ENCODE measurements at places on chromosomes 16 and 17.

- DNase-seq: peak; percentile 54
Observed at GRCh38 chr16:4415538-4416199, 727 bp downstream of the CORO7 start.

DNA sequence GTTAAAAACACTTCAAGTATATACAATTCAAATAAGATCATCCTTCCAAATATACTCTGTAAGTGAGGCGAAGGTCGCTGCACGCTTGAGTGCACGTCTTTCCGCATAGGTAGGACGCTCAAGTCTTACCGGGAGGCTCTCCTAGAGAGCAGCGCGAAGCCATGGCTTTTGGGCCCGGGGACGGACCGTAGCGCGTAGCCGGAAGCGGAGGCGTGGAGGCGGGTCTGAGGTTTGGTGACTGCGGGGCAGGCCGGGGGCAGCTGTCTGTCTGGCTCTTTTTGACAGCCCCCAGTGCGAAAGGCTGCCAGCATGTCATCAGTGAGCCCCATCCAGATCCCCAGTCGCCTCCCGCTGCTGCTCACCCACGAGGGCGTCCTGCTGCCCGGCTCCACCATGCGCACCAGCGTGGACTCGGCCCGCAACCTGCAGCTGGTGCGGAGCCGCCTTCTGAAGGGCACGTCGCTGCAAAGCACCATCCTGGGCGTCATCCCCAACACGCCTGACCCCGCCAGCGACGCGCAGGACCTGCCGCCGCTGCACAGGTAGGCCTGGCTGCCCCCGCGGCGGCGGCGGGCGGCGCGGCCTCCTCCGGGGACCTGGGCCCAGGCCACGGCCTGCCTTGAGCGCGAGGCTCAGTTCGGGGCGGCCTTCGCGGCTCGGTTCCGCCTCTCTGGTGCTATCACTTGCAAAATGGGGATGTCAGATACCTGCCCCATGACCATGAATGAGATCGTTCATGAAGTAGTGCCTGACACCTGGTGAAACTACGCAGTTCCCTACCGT lies at the start of gene LONP2:
TSS of gene LONP2 (plus strand) at position 221 of the 783 bp plus-strand sequence. CDS start at position 310, 89 bp downstream.
- peak; percentile 94 for DNase-seq

DNA sequence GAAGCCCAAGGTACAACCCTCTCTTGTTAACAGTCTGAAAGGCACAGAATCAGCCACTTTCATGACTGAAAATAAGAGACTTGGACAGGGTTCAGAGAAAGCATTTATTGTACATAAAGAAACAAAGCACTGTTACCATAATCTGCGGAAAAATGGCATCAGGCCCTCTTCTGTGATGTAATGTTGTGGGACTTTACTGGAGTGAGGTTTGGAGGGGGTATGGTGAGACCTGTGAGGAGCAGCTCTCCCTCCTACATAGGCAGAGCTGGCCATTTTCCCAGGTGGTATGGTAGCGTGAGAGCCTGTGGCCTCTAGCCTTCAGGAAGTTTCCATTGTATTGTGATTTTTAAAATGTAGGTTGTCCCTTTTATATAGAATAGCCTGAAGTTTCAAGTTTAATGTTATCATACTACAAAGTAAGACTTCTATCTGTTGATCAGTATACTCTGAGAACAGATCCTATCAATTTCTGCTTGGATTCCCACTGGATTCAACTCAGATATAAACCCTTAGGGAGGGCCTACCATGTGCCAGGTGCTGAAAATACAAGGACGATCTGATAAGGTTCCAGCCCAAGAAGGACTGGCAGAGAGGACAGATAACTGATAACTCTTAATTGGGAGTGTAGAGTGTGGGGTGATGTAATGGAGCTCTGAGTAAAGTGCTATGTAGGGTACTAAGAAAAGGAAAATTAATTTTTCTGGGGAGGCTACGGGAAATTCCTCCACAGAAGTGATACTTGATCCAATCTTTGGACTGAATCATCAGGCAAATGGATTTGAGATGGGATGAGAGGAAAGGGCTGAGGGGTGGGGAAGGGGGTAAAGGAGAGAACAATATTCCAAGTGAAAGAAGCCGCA lies 4.1 kb upstream of the YPEL2 start:
- no peak for DNase-seq

- DNase-seq: peak; percentile 77
Observed at GRCh38 chr17:75854101-75854748, 910 bp downstream of the WBP2 start.

- no peak for DNase-seq
Observed at GRCh38 chr17:46121165-46121764, 72.0 kb downstream of the KANSL1 start.

DNA sequence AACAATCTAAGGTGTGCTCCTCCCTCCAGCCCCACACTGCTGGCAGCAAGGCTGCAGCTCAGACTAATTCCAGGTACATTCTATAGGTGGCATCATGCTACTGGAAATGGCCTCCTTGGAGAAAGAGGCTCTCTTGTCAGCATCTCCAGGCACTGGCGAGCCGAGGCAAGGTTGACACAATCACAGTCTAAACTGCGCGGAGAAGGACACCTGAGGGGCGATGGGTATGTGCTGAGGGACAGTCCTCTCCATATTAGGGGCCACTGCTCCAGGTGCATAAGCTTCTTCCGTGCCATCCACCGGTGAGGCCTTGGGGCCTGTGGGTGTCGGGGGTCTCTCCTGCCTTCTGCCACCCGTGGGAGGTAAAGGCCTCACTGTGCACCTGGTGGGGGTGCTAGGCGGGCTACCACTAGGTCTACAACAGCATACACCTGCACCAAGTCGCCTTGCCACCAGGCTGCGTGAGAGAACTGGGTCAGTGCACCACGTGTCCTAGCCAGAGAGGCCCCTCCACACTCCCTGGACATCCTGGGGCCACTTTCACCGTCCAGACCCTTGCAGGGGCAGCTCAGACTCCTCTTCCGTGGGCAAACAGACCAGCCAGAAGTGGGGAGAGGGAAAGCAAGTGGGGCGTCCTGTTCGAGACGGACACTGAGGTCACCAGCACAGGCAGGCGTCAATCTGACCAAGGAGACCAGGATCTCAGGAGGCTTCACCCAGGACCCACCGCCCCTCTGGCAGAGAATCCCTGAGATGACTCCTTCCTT lies 12.1 kb upstream of the CBX8 start:
- DNase-seq: no peak

DNA sequence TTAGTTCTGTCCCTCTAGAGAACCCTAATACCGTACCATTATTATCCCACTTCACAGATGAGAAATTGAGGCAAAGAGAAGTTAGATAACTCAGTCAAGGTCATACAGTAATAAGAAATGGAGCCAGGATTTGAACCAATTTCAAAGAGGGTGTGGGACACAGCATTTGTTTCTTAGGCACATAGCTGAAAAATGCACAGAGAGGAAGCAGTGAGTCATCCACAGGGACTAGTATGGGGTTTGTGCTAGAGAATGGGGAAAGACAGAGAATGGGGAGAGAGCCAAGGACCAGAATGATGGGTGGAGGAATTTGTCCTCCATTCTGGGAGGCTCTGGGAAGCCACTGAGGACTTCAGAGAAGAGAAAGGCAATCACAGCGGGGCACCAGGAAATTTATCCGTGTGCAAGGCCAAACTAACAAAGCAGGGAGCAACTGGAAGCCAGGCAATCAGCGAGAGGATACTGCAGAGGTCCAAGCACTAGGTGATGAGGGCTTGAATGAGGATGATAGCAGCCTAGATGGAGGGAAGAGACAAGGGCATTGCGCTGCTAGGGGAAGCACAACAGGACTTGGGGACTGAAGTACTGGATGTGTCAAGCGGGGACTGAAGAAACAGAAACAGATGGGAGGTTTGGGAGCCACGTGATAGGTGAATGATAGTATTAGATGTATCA lies 78.1 kb upstream of the ZFHX3 start:
- peak; percentile 79 for DNase-seq

DNA sequence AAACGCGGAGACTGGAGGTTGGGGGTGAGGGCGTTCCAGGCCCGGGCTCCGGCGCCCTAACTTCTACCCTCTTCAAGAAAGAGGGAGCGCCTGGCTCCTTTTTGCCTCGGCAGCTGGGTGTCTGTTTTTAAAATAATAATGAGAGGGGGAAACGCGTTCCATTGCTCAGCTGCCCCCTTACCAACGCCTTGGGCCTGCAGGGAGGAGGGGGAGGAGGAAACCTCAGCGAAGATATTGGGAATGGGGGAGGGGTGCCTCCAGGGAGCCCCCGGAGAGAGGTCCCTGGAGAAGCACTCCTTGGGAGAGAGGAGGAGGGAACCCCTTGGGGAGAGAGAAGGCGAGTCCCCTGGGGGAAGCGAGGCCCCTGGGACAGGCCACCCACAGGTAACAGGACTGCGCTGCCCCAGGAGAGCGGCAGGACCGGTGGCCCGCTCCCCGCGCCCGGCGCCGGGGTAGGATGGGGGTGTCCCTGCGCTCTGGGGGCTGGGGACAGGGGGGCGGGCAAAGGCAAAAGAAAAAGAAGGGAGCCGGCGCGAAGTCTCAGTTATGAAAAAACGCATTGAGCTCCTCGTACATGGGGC lies 2.7 kb downstream of the NEUROD2 start:
- no peak for DNase-seq

GRCh38 chr16:1387331-1387730 lies 27.2 kb downstream of the UNKL start:
- DNase-seq: no peak

- DNase-seq: no peak
Observed at GRCh38 chr17:15657868-15658267, 26.2 kb downstream of the TRIM16 start.

GRCh38 chr16:66322174-66322573 lies 44.3 kb upstream of the CDH5 start:
- DNase-seq: no peak

DNA sequence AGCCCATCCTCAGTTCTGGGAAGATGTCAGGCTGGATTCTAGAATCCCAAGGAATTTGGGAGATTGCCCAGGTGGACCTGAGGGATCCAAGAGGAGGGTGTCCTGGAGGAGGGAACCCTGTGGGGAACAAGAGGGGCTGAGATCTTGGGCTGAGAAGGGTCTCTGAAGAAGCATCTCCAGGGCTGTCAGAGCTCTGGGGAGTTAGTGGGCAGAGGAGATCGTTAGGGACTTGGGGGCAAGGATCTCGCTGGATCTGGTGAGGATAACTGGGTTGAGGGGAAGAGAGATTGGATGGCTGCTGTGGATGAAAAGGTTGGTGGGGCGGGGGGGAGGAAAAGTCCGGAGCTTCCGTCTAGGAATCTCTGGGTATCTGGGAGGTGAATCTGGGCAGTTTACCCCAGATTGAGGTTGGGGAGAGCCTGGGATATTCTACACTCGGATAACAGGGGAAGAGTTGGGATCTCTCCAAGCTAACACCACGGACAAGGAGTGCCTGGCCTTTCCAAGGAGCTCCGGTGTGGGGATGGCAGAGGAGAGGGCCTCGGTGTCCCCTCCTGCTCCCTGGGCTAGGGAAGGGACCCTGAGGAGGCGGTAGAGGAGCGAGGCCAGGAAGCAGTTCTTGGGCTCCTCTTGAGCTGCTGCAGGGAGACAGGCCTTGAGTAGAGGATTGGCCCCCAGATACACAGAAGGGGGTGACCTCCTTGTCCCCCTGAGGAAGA lies 1.7 kb downstream of the FBXL19 start:
- no peak for DNase-seq

GRCh38 chr16:48057048-48057447 lies 98.7 kb downstream of the ABCC12 start:
- no peak for DNase-seq

DNA sequence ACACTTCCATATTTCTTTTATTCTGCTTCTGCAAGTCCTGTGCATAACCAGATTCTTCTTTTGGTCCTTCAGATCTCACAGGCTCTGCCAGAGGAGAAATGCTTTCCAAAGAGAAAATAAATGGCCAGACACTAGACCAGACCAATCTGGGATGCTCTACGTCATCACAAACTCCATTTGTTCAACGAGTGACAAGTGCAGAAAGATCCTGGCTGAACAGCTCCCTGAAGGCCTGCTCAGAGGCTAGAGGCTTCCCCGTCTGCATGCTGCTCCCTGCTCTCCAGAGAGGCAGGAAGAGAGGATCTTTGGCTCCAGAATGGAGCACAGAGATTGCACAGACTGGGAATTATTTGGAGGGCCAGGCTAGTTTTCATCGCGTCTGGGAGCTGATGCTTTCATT lies 232.7 kb downstream of the MAF start:
- DNase-seq: no peak

DNA sequence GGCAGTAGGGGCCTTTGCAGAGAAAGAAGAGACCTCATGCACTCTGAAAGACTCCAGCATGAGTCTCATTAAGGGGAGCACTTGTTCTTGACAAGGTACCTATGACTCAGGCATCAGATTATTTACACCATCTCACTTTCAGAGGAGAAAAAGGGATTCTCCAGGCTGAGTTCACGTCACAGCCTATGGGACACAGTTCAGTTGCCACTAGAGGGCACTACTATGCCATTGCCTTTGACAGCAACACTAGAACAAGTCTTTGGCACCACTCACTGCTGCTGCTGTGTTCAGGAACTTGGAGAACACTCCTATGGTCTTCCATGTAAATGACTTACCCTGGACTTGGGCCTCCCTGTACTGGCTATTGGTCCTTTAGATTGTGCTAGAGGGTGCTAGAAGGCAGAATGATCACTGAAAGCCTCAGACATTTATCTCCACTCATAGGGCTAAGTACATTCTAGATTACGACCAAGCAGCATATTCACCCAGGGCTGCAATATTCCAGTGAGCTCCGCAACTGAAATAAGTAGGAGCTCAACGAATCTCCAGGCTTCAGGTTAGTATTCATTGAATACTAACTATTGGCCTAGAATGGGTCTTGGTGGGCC lies 225.1 kb upstream of the CA10 start:
- no peak for DNase-seq

All from AG20443 (cell line).